Stimulated activated CD8-positive, alpha-beta memory T cell treated with anti-CD3 and anti-CD28 coated beads, Interleukin-2, amount 100 ng/mL, for 48 hours (primary cell): ENCODE measurements at places on chromosomes 7 and 10.

- DNase-seq: no peak
Observed at GRCh38 chr7:144414815-144415214, 11.3 kb upstream of the NOBOX start.

DNA sequence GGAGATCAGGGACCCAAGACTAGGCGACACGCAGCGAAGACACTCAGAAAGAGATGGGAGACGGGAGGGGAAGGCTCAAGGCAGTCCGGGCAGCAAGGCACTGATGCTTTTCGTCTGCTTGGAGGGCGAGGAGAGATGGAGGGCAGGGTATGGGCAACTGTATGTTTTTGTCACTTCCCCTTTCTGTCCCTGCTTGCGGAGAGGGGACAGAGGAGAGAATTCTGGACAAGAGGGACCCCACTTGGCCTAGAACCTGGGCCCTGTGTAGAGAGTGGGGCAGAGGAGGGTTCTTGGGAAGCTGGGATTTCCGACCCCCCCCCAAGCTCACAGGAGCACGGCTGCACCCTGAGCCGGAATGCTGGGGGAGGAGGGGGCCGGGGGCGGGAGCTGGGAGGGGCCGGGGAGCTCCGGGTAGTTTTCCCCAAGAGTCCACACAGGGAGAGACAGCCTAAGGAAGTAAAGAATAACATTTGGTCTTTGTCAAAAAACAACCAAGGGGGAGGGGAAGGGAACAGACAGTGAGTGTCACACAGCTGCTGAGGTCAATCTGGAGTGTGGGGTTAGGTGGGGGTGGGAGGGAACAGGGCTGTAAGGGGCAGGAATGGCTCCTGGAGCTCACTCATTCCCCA lies 1.8 kb downstream of the LRCH4 start:
- no peak for DNase-seq

GRCh38 chr10:110305767-110306451 lies 1.2 kb upstream of the SMNDC1 start:
- no peak for DNase-seq

DNA sequence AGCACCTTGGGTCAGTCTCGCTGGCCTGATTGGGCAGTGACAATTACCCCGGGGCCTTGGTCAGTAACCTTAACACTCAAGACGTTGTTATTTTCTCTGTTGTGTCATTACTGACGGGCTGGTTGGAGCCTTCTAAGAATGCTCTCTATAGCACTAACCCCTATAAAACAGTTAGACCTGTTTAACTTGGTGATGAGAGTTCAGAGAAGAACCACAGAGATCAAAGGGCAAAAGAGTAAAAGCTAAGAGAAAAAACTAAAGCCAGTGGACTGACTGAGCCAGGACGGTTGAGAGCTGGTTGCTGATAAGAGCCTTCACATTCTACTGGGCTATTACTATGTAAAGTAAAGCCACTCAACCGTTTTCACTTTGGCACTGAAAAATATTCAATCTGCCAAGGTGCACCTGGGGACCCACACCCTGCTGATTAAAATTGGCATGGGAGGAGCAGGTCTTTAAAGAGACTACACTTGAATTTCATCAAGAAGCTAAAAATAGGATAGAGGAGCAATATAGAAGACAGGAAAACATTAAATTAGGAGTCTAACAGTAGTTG lies 13.6 kb upstream of the ITGB1 start:
- no peak for DNase-seq

- no peak for DNase-seq
Observed at GRCh38 chr7:111240371-111240770, 149.4 kb downstream of the LRRN3 start.

- no peak for DNase-seq
Observed at GRCh38 chr10:127142136-127142535, 54.3 kb downstream of the INSYN2A start.

DNA sequence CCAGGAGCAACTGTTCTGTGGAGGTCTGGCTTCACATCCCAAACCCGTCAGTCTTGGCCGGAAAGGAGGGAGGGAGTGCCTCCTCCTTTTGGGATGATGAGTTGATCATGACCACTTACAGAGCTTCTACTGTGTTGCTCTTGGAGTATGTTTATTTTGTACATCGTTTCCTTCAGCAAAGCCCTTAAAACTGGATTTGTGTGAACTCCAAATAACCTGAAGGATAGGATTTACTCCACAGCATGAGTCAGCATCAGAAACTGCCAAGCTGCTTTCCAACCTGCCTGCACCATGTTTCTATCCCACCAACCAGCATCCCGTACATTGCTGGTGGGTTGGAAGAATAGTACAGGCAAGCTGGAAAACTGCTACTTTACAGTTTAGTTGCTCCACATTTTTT lies 3.5 kb downstream of the CCDC201 start:
- DNase-seq: no peak

- DNase-seq: no peak
Observed at GRCh38 chr10:127524908-127525665, 24.0 kb upstream of the NPS start.
